ENCODE measurements at places on chromosomes 12 and 14.

DNA sequence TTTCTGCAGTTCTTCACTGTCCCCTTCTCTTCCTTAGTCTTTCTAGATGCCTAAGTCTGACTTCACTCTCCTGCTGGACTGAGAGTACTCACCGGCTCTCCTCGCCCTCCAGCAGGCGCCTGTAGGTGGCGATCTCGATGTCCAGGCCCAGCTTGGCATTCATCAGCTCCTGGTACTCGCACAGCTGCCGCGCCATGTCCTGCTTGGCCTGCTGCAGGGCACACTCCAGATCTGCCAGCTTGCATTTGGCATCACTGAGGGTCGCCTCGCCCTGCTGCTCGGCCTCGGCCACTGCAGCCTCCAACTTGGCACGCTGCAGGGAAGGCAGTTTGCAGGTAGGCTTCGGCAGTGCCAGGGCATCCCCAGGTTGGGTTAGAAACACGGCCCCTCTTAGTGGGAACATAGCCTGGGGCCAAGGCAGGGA lies 5.2 kb downstream of the KRT84 start:
- DNase-seq: no peak

DNA sequence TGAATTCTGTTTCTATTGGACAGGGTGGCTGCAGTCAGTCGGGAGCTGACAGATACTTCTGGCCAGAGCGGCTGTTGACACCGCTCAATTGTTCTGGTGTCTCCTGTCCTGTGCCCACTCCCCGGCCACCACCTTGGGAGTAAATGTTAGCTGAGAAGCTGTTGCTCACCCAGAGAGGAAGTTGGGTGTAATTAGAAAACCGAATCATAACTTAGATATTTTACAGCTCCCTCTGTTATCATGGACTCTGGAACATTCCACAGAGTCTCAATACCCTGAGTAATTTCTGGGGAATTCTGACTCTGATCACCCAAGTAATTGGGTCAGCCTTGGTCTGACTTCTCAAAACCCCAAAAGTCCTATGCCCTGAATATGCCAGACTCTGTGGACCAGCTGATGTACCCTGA lies 58.3 kb upstream of the RFLNA start:
- no peak for DNase-seq

DNA sequence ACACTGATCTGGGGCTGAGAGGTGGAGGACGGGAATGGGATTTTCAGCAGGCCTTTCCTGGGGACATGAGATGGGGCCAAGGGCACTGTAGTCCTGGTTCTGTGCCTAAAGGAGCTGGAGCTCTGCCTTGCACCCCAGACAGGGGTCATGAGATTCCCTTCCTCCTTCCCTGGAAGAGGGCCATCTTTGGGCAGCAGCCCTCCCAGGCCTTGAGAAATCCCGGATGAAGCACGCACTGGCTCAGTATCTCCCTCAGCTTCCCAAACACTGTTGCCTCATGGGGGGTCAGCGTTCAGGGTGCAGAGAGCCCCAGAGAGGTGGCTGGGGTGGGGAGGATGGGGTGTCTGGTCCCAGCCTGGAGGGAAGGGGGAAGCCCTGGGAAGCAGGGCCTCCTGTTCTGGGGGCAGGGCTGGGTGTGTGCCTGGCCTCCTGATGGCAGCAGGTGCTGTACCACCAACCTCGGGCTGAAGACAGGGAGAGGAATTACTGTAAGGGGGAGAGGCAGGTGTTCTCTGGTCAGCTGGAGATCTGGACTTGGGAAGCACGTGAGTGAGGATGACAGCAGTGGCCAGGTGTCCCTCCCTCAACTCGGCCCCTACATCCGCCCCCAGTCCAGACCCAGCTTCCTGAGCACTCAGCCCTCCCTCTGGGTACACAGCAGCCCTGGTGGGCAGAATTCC lies 8.4 kb upstream of the NR4A1 start:
- no peak for DNase-seq

GRCh38 chr12:124573839-124574786 lies 6.7 kb upstream of the NCOR2 start:
- DNase-seq: peak; percentile 43

DNA sequence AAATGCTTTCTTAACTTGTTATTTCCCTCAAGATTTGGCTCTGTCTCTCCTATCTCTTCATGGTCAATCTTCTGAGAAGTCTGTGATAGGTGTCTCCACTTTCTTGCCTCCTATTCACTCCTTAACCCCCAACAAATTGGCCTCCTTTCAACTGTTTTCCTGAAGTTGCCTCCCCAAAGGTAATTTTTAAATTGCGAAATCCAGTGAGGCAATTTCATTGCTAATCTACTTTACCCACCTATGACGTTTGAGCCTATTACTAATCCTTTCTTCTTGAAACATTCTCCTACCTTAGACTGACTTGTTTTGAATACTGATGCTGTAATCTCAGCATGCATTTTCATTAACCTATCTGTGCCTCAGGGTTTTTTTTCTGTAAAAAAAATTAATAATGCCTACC lies 6.0 kb upstream of the KCNH5 start:
- no peak for DNase-seq

DNA sequence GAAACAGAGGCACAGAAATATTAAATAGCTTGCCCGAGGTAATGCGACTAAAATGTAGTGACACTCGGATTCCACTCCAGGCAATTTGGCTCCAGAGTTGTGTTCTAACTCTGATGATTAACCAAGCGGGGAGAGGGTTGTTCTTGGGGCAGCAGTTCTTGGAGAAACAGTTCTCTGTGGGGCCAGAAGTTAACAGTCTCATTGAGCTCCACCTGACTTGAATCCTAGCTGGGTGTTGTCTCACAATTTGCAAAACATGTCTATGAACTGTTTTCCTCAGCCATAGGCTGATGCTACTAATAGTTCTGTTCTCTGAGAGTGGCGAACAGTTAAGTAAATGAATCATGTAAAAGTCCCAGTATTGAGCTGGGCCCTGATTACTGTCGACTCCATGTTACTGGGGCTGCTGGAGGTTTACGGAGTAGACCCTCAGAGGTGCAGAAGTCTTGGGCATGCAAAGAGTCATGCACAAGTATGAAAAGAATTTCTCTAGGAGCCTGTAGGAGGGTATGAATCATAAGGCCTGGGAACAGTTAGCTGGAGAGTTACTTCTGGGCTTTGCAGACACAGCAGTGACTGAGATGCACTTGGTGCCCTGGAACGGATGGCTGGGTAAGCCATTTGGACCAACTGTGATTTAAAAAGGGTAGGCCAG lies 15.4 kb upstream of the NIN start:
- DNase-seq: no peak

DNA sequence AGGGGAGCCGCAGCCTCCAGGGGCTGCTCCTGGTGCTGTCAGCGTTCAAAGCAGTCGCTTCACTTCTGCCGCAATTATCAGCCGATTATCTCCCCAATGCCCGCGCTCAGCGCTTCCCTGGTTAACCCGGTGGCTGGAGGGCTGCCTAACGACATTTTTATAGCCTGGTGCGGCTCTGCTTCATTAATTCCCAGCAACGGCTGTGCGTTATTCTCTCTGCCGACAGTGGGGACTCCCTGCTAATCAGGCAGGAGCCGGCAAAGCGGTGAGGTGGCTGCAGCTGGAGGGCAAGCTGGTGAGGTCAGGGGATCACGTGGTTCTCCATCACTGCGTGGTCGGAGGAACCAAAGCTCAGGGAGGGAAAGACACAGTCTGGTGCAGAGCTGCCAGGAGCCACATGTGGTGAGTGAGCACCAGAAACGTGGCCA lies 62.9 kb downstream of the GLRX5 start:
- DNase-seq: peak; percentile 91

- DNase-seq: no peak
Measured at GRCh38 chr14:54435500-54435981, 5.6 kb downstream of the CNIH1 start.

GRCh38 chr14:103869406-103870143 lies 22.2 kb upstream of the PPP1R13B start:
- DNase-seq: no peak

DNA sequence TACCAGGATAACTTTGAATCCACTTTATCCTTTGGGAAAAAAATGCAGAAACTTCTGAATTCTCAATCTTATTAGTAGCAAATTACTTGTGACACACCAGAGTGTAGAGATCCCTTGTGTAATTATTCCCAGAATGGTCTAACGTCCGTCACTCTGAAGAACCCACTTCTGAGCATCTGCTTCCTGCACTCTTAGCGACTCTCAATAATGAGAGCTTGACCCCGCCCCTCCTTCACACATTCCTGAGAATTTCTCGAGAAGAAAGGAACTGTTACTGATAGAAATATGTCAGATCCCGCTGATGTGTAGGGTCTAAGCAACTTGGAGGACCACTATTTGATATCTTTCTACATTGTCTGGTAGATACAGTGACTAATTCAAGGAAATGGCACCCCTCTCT lies 218.3 kb upstream of the PDZRN4 start:
- peak; percentile 47 for DNase-seq

DNA sequence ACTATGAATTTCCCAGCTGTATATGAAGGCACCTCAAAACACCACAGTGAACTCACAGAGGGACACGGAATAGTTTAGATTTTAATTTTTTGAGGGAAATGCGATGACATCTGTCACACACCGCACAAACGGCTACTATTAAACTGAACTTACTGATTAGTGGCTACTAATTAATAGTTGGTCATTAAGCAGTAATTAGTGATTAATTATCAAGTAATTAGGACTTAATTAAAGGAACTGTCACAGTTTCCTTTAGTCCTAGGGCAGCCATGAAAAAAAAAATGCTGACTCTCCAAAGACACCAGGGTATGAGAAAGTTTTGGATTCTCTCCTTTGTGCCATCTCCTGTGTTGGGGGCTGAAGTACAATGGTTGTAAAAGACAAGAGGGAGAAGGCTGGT lies 2.9 kb downstream of the OAS1 start:
- no peak for DNase-seq

DNA sequence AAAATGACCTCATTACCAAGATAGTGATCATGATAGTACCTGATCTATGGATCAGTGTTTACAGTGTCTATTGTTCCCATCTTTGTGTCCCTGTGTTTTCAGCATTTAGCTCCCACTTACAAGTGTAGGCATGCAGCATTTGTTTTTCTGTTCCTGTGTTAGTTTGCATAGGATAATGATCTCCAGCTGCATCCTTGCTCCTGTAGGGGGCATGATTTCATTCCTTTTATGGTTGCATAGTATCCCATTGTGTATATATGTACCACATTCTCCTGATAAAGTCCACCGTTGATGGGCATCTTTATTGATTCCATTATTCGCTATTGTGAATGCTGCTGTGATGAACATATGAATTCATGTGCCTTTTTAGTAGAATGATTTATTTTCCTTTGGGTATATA lies 215.4 kb upstream of the NAV3 start:
- DNase-seq: peak; percentile 3

DNA sequence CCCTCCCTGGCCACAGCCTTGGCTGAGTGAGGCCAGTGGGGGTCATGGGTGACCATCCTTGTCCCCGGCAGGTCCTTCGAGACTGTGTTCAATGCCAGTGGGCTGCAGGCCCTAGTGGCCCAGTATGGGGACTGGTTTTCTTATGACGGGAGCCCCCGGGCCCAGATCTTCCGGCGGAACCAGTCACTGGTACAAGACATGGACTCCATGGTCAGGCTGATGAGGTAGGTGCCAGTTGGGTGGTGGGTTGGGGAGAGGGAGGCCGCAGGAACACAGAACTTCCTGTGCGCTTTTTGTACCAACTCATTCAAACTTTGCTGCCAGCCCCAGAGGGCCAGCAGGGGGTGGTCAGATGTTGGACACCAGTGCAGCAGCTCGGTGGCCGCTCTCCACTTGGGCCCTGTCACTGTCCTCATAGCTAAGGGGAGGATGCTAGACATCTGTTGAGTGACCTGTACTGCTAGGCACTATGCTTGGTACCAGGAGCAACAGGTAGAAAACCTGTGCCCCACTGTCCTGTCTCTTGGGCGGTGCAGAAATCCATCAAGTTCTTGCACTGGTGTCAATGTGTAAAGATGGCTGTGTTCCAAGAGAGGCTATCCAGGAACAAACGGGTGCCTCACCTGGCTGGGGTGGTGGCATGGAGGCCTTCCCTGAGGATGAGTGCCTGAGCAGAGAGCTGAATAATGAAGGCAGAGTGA lies 16.7 kb downstream of the SDS start:
- no peak for DNase-seq

DNA sequence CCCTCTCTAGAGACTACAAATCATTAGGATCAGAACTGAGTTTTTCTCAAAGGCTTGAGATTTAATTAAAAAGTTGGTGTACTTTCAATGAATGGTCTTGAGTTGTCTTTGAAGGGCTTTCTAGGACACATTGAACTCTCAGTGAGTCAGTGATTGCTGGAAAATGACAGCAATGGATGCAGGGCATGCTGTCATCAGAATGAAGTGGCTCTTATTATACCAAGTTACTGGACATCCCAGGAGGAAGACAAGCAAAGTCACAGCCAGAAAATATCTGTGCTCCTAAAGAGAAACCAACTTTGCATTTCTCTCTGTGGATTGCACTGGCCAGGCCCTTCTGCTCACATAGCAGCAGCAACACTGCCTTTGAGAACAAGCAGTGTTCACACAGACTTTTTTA lies 112.6 kb downstream of the PRIMA1 start:
- no peak for DNase-seq

GRCh38 chr14:75514673-75515628 lies 7.3 kb upstream of the BATF start:
- no peak for DNase-seq

GRCh38 chr12:120207227-120207626 lies 6.3 kb upstream of the RPLP0 start:
- no peak for DNase-seq

DNA sequence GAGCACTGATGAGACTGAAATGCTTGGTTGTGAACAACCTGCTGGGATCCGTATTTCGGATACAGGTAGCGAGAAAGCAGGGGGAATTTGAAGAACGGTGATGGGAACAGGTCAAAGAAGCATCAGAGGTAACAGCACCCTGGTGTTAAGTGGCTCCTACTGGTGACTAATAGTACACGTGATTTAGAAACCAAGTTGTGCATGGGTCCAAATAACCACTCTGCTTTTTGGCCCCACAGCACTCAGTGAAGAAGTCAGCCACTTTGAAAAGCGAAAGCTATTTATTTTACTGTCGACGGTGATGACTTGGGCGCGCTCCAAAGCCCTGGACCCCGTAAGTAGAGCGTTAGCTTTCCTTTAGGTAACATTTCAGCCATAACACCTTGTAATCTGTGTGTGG lies 16.7 kb downstream of the AK7 start:
- DNase-seq: no peak

GRCh38 chr14:103023881-103024473 lies 33.4 kb downstream of the CDC42BPB start:
- no peak for DNase-seq

DNA sequence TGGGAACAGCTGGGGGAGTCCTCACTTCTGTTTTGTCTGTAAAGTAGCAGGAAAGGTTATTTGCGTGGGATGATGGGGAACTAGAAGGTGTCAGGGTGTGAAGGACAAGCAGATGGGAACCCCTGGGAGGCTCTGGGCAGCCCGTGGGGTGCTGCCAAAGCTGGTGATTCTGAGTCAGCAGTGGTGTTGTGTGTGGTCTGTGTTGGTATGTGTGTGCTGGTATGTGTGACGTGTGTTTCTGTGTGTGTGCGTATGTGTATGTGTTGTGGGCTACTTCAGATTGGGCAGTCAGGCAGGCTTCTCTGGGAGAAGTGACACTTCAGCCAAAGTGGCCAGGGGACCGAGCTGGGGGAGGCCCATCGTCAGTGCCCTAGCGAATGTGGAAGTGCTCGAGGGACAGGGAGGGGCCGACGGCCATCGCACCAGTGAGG lies 15.3 kb upstream of the BDKRB2 start:
- no peak for DNase-seq
